ENCODE measurements at places on chromosomes 1 and 21.

DNA sequence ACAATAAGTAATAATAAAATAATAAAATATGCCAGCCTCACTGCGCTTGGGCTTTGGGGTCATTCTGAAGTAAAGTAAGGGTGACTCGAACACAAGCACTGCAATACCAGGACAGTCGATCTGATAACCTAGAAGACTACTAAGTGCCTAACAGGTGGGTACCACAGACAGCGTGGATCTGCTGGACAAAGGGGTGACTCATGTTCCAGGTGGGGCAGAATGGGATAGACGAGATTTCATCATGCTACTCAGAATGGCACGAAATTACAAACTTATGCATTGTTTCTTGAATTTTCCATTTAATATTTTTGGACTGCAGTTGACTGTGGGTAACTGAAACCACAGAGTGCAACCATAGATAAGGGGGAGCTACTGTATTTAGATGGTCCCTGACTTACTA, 221.1 kb upstream of the GREM2 start:
- DNase-seq, result no peak

- DNase-seq, result no peak
Measured at GRCh38 chr1:17895986-17896385, 140.9 kb downstream of the ACTL8 start.

DNA sequence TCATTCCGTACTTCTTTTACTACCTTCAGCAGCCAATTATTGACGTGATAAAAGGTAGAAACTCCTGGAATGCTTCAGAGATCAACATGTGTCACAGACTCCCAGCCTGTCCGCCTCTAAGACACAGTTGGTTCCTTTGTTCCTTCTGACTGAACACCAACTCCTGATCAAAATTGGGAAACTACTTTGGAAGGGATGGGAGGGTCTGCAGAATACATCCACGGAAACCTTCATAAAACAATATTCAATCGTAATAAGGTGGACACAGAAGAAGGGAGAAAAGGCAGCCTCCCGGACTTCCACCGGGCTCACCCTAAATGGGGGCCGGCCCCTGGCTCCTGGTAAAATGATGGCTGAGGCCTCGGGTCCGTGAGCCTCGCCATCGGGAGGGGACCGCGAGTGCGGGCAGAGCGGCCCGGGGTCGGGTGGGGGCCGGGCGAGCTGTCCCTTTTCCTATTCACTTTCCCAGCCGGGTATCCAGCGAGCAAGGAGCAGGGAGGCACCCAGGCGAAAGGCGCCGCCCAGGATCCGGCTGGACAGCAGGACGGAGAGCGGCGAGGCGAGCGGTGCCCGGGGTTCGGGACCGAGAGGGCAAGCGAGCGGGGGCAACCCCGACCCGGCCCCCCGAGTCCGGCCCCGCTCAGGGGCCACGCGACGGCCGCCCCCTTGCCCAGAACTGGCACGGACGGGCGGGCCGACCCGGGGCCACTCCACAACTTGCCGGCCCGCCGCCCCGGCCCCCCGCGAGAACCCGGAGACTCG, 805 bp downstream of the NRIP1 start:
- DNase-seq, result peak; percentile 59

DNA sequence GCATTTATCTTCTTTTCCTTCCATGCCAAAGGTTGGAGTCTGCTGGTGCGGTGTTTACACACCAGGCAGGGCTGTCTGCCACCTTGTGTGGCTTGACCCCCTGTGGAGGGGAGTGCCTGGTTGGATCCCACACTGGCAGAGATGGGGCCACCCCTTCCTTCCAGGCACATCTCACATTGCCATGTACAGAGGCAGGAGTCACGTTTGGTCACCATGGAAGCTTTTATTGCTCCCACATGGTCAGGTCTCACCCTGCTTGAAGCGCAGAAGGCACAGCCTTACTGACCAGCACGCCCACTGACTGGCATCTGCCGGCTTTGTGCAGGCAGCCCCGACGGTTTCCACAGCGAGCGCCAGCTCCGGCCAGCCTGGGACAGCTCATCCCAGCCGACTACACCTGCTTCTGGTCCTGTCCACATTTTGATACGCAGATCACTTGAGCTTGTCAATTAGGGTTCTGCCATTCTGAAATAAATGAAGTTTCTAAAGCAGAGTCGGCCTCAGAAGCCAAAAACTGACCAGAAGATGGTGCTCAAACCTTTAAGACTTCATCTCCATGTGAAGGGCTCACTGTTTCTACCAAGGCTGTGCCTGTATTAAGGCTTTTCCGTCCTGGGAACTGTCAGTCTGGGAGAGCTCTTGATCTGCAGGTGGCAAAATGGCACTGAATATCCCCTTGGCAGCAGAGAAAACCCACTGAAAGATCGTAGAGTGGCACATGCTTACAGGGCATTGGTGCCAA, 35.6 kb upstream of the EPHA8 start:
- no peak for DNase-seq

GRCh38 chr1:110235834-110236682, 25.9 kb downstream of the KCNC4 start:
- peak; percentile 96 for DNase-seq

GRCh38 chr1:155051777-155052398, 772 bp downstream of the ADAM15 start:
- DNase-seq, result peak; percentile 61

DNA sequence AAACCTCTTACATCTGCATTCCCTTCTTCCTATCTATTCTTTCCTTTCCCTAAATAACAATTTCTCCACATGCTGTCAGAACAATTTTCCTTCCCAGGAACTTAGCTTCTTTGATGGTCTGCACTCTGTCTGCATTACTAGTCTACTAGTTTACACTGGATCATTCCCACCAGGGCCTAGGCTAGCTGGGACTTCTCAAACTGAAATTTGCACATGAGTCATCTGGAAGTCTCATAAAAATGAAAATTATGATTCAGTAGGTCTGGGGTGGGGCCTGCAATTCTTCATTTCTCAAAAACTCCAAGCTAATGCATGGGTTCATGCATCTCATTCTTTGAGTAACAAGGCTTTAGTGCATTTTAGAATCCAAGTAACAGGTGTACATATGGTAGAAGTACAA, 74.2 kb downstream of the GABPA start:
- no peak for DNase-seq

DNA sequence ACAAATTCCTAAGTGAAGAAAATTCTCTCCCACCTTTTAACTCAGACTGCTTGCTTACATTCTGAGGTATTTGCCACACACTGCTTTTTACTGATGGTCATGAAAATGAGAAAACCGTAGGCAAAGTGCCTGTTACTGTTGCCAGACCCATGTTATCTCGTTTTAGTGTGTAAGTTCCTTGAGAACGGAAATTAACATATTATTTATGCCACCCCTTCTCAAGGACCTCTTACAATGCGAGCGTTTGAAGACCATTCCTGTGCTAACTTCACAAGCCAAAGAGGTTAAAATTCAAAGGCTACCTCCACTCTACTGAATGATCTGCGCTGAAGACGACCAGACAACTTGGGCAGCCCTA, 509 bp downstream of the NVL start:
- no peak for DNase-seq

GRCh38 chr1:170354246-170354645, 177.7 kb upstream of the GORAB start:
- no peak for DNase-seq

DNA sequence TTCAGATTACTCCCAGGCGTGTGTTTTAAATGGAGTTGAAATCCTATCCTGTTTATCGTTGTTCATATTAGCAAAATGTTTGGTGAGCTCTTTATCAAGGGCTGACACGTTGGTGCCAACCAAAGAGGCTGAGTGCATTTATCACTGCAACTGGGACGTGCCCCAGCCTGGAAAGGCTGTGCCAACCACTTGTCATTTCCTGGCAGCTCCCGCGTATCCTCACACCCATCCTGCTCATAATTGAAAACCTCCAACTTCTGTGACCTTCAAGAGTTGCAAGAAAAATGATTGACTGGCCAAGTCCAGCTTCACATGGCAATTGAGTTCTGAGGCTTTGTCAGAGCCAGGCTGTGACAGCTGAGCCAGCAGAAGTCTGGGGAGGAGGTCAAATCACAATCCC, 43.7 kb upstream of the KCNA3 start:
- no peak for DNase-seq

DNA sequence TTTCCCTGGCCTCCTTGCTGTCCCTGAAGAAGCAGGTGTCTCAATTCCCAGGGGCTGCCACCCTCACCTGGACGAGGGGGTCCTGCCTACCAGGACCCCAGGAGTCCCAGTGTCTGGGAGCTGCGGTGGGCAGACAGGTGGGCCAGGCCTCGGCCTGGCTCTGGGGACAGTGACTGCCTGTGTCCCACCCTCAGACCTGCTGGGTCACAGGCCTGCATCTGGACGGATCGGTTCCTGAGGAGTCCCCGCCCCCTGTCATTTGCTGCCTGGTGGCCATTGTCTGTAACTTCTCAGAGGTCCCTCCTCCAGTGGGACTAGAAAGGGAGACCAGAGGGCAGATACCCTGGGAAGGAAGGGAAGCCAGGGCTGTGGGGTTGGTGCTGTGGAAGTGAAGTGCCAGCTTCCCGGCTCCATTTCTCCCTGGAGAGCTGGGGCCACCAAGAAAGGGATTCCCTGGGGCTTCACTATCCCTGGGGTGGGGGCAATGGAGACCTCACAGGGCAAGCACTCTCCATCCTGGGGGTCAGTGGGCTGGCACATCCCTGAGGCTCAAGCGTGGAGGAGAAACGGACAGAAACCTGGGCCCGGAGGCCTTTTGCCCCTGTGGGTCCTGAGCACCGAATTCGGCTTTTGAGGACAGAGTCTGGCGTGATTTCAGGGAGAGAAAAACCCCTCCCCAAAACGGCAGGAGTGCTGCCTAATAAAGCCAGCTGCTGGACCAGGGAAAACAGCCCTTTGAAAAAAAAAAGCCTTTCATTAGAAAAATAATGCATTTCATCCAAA, 157.3 kb downstream of the PEX14 start:
- DNase-seq, result no peak

GRCh38 chr1:114032271-114033215, 53.3 kb downstream of the OLFML3 start:
- DNase-seq, result peak; percentile 79

GRCh38 chr1:170700842-170701615, 37.1 kb downstream of the PRRX1 start:
- DNase-seq, result no peak

DNA sequence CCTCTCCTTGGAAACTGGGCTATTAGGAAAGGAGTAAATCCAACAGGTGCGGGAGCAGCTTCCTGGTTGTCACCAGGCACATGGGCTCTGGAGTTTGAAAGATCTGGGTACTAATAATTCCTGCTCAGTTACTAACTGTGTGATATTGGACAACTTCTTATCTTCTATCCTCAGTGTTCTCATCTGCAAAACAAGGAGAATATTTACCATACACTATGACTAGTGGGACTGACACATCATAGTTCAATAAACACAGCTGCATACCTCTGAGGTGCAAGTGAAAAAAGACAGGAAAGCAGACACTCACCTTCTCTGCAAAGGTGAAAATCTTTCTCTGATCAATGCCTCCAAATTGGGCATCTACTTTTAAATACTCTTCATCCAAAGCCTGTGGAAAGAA, 19.7 kb downstream of the YARS1 start:
- no peak for DNase-seq

DNA sequence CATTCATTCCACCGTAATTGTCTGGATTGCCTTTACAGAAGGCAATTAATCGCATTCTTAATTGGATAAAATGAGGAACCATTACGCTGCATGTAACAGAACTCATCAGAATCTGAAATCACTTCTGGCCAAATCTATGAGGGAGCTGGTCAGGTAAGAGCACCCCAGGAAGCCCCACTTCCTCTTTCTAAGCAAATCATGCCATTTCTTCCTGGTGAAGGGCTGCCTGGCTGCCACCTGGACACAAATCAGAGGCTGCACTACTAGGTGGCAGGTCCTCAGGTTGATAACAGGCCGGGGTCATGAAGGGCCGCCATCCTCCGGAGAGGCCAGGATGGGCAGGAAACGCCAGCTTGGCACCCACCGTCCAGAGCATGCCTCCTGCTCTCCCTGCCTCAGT, 73.7 kb downstream of the CAPZB start:
- no peak for DNase-seq

DNA sequence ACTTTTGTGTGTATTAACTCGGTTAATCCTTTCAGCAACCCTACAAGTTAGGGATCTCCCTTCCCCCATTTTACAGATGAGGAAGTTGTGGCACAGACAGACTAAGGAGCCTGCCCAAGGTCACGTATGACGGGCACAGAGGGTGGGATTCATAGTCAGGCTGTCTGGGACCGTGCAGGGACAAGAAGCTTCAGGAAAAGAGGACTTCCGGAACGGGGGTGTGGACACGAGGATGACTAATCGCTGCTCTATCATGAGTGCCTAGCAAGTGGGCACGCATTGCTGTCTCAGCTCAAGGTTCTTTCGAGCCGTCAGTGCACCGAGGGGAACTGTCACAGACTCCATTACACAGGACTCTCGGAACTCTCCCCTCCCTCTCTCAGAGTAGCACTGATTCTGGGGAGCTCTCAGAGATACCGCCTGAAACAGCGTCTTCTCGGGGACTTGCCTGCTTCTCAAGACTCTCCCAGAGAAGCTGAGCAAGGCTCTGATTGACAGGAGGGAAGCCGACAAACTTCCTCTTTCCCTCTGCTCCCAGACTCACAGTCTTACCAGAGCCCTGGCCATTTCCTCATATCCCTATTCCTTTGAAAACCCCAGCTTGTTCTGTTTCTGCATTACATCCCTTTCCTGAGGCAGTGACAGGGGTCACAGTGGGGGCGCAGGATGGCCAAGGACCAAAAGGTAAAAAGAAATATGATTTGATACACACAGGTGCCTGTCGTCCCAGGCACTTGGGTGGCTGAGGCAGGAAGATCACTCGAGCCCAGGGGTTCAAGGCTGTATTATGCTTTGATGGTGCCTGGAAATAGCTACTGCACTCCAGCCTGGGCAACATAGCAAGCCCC, 14.4 kb downstream of the FHAD1 start:
- peak; percentile 74 for DNase-seq

GRCh38 chr1:226711976-226712741, 26.9 kb downstream of the ITPKB start:
- DNase-seq, result no peak

GRCh38 chr1:208137193-208137592, 107.0 kb downstream of the PLXNA2 start:
- DNase-seq, result peak; percentile 22

DNA sequence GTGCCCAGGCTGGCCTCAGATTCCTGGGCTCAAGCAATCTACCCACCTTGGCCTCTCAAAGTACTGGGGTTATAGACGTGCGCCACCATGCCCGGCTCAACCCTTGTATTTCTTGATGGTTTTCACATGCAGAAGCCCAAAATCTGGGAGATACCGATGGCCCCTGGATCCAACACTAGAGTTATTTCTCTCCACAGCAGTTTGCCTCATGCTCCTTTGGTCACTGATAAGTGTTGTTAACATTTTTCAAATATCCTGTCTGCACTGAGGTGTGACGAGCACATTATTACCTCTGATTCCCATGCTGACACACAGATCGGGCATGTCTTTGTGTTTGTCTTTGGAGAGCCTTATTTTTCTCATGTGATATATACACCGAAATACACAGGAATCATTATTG, 107.0 kb downstream of the KIF26B start:
- DNase-seq, result peak; percentile 82

GRCh38 chr1:78918157-78918556, 88.4 kb downstream of the ADGRL4 start:
- no peak for DNase-seq

DNA sequence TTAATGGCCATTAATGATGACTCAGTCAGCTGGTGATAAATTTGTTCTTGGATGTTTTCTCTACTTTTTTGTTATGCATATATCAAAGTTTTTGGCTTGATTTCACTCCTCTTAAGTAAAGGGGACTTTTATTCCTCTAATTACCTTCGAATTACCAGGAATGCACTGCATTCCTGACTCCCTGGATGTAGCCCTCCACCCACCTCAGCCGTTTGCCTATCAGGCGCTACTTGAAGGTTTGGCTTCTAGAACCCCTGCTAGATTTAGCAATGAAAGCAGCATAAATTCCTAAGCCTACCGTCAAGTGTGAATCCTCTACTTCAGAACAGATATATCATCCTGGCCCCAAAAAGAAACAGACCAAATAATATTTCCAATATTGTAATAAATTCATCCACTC, 387.8 kb upstream of the ADGRL2 start:
- no peak for DNase-seq

Measured in Daoy (cell line).